CD4-positive, alpha-beta T cell treated with Interleukin-15 for 4 hours (primary cell): ENCODE measurements at places on chromosomes 2 and 18.

DNA sequence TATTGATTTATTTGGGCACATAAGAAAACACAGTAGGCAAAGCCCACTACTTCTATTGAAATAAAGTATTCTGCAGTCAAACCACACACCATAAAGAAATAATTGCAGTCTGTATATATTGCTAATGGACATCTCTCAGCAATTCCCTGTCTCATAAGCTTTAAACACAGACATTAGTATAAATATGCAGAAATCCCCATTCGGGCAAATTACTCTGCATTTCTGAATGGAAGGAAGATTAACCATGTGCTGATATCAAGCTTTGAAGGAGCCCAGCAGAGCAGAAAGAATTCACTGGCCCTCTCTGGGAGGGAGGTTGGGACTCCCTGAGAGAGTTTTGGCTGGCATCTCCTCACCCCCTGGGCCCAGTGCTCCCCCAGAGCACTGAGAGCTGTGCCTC is 269.6 kb downstream of the ATAD2B start:
- no peak for DNase-seq

GRCh38 chr2:109166811-109167210 is 37.8 kb downstream of the SH3RF3 start:
- DNase-seq: no peak

GRCh38 chr2:20556756-20557155 is 94.1 kb downstream of the HS1BP3 start:
- no peak for DNase-seq

DNA sequence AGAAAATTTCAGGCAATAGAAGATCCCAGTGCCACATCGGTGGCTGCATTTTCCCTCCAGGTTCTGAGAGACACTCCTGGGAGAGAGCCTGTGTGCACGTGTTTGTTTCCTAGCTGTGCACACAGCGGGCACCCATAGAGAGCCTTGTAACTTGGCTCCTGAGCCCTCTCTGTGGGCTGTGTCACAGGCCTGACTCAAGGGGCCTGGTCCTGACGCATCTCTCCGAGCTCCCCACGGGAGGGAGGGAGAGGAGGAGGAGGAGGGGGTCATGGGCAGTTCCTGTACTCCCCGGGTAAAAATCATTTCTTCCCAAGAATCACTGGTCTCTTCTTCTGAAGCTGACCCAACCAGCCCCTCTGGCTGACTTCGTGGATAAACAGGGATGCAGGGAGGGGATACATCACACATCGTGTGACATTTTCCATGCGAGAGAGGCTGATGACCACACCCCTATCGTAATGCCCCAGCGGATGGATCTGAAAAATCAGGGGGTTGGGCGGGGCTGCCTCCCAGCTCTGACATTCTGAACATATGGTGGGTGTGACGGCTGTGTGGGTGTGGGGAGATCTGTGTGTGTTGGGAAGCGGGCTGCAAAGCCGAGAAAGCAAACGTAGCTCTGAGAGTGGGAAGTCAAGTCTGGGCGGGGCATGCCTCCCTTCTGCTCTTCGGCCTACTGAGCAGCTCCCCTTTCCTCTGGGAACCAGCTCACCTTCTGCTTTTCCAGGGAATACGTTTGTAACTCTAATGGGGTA is 308.3 kb upstream of the HS6ST1 start:
- DNase-seq: no peak

DNA sequence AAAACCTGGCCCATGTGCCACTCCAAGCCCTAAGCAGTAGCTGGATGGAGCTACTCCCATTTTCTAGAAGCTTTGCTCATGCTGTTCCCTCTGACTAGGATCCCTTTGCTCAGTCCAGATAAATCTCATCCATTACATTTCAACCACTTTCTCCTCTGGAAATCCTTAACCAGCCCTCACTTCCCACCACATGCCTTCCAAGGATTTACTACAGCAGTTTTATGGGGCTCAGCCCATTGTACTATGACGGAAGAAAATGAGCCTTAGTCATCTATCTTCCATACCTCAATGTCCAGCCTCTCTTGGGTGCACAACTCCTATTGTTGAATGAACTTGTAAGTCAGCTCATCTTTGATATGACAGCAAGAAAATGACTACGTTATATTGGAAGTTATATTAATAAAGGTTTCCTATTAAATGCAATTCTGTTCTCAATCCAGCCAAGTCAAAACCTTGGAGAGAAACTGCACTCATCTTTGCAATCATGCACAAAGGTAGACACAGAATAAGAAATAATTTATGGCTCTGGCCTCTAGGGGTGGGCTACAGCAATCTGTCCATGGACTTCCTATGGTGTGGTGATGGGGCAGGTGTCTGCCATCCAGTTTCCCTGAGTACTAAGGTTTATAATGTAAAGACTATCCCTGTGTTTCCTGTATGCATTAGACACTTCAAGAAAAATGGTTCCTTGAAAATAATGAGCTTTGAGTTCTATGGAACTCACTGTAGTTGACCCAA is 3.4 kb downstream of the B4GALT6 start:
- no peak for DNase-seq

DNA sequence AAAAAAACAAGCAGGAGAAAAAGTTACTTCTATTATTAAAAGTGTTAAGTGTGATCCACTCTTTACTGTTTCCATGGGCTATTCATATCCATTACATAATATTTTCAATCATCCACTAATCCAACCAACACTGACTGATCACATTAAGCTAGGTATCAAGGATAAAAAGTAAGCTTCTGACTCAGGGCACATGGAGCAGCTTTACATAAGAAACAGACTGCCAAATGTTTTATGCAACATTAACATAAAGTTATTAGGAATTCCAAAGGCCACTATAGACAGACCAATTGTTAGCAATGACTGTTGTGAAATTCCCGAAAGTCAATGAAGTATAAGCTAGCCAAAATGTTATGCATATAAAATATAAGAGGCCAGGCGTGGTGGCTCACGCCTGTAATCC is 277.6 kb downstream of the ZEB2 start:
- no peak for DNase-seq

GRCh38 chr2:120847700-120848321 is 112.1 kb downstream of the GLI2 start:
- DNase-seq: no peak

GRCh38 chr2:157857881-157858280 is 18.2 kb downstream of the ACVR1 start:
- DNase-seq: no peak

- DNase-seq: no peak
These were observed 98.5 kb downstream of the CTIF start for GRCh38 chr18:48637081-48637990.

DNA sequence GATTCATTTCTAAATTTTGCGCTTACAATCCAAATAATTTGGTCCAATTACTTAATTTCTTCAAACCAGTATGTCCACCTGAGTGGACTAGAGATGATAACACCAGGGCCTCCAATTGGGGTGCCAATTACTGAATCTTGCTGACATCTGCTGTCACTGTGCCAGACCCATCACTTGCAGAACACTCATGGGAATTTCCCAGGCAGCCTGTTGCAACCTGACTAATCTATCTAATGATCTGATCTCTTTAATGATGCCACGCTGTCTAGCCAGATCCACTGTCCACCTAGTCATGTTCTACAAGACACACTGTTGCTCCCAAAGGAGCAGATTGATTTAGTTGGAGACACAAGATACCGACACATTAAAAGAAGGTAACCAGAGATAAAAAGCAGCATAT is 11.8 kb upstream of the LRP1B start:
- DNase-seq: no peak

DNA sequence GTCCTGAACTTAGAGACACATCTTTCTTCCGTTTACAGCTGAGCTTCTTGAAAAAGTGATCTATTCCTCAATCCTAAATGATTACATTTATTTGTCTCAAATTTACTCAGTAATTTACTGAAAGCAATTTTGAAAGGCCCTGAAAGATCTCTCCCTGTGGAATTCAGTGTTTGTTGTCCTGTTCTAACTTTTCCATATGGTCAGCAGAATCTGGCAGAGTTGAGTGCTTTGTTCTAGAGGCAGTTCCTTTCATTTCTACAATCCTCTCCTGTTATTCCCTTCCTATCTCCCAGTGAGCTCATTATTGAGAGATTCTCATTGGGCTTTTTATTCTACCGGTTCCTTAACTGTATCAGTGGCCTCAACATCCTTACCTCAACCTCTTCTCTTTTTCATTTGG is 36.5 kb upstream of the REG3G start:
- DNase-seq: no peak

DNA sequence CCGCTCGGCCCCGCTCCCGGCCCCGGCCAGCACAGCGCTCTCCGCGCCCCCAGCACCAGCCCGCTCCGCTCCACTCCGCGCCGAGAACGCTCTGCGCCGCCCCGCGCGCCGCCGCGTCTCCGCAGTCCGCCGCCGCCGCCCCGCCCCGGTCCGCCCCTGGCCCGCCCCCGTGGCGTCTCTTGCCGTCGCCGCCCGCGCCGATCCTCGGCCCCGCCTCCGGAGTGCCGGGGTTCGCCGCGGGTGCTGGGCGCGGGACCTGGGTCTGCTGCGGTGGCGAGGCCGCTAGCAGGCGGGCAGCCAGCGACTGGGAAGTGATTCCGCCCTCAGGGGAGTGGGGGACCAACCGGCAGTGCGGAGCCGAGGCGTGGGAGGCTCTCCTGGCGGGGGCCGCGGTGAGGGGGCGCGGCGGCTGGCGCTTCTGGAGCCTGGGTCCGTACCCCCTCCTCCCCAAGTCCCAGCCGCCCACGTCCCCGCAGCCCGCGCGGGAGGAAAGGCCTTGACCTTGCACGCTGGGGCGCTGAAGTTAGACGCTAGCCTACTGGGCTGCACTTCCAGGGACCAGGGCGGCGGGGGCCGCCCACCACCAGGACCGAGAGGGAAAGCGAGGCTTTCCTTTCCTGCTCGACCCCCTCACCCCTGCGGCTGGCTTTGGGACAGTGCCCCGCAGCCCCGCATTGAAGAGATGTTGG is at the start of gene HS6ST1:
Gene HS6ST1 (minus strand): TSS at position 93 of the 689 bp plus-strand sequence. CDS start 305 bp downstream, outside the sequence.
- DNase-seq: peak; percentile 87

GRCh38 chr2:19689646-19690168 is 212.1 kb downstream of the TTC32 start:
- DNase-seq: no peak

DNA sequence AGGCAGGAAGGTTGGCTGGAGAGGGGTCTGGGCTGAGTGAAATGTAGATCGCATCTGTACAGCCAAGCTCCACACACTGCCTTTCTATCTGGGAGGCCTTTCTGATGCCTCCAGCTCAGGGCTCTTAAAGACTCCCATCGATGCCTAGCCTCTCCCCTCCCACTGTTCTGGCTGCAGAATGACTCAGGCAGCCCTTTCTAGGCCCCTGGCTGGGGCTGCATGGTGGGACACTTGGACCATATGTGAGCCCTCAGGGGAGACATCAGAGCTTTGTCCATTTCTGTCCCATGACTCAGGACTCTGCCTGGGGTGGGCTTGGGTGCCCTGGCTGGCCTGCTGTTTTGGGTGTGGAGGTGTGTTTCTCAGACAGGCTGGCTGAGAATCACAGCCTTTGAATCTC is 101.3 kb downstream of the CELF4 start:
- DNase-seq: no peak

DNA sequence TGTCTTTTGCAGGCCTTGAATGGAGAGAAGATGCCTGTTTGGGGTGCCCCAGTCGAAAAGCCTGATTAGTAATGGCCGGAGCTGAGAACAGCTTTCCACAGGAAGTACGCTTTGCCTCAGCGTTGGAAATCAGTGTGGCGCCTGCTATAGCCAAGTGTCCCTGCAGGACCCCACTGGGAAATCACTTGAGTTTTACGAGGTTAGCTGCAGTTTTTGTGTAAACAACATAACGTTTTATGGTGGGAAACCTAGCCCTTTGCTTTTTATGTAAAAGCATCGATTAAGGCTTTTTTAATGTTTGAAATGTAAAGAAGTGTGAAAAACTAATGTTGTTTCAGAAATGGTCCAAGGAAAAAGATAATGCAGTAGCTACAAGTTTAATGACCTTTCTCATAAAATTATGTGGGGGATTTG is 234.2 kb downstream of the TTC32 start:
- DNase-seq: no peak

DNA sequence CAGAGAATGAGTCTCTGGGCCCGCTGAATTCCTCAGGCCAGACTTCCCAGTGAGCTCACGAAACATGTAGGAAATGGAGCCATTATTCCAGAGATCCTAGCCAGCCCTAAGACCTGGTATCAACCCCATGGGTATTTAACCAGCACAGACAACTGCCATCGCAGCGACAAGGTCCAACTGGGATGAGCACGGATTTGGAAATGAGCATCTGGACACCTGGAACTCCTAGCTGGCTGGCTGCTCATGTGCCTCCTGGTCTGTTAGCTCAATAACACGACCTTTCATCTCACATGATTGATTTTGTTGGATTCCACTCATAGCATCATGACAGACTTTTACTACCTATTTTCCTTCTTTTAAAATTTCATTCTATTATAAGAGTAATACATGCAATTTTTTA is 51.0 kb downstream of the POU3F3 start:
- DNase-seq: no peak

DNA sequence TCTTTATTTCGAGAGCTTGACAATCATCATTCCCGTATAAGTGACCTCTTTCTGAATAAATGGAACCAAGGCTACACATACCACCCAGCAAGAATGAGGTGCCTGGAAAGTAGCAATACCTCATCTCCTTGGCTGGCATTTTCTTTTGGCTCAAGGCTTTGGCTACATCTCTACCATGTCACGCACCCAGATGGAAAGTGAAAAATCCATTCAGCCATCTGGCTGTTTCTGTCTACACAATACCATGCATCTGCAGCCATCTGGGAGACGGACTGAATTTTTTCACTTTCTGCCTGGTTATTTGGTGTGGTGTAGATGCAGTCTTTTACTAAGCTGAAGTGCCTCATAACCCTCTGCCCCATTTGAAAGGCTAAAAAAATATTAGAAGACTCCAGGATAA is 566.9 kb downstream of the BCL11A start:
- DNase-seq: no peak

- no peak for DNase-seq
These were observed 186.1 kb downstream of the CTIF start for GRCh38 chr18:48724939-48725338.

GRCh38 chr2:20146401-20146800 is 78.5 kb downstream of the SDC1 start:
- no peak for DNase-seq

DNA sequence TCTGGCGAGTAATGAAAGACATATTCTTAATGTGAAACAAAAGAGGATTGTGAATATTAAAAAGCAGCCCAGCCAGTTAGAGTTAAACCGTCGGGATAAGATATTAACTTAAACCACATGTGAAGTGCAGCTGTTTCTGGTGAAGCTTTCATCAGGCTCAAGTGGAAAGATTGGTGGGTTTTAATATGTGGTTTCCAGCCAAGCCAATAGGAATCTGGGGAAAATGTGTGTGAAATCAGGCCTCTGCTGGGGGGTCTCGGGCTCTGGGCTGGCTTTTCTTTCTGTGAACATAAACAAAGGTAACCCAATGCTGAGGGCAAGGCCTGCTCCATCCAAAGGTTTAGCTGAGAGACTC is 279.6 kb downstream of the SLC4A3 start:
- no peak for DNase-seq
